Kidney epithelial cell (primary cell): ENCODE measurements at places on chromosomes 6 and 20.

GRCh38 chr20:51451484-51451883 is 91.0 kb downstream of the NFATC2 start:
- DNase-seq = no peak

GRCh38 chr6:156910938-156911337 is 133.8 kb downstream of the ARID1B start:
- DNase-seq = no peak

DNA sequence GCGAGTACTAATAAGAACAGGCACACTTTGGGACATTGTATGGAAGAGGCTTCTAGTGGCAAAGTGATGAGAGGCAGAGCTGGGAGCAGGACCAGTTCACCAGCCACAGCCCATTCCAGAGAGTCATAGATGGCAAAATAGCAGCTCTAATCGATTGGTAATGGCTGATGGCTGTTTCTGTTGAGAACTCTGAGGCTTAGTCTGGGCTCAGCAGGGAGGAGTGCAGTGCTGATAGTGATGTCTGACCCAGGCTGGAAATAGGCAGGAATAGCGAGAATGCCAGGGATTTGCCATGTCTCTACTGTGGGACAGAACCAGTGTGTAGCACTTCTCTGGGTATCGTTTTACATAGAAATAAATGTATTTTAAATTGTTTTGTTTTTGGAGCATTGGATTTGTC is 620.0 kb upstream of the FLRT3 start:
- DNase-seq = no peak

DNA sequence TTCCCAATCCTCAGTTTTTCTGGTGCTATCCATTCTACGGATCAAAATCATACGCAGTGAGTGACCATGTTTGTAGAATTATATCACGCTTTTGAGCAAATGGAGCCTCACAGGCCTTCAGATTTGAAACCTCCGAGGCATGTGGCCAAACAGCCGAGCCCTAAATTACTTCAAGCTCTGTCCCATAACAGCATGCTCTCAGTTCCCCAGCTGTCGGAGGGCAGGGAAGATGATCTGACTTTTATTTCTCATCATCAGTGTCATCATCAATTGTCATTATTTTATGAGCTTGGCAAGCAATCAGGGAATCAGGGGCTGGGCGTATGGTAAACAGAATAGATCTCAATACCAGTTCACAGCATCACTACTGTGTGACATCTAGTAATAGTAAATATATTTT is 73.2 kb downstream of the PSMG4 start:
- no peak for DNase-seq

DNA sequence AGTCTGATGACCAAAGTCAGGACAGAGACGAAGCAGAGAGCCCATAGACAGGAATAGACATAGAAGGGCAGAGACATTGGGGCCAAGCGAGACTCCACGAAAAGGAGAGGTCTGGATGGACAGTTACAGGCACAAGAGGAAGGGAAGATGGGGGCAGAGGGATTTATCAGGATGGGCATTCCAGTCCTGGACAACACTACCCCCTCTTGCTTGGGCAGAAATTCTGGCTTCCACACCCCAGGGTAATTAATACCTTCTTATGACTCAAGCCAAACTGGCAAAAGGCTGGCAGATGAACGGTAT is 82.2 kb upstream of the MAFB start:
- no peak for DNase-seq

- DNase-seq = no peak
These were observed 32.1 kb downstream of the FAM83B start for GRCh38 chr6:54878718-54879117.

DNA sequence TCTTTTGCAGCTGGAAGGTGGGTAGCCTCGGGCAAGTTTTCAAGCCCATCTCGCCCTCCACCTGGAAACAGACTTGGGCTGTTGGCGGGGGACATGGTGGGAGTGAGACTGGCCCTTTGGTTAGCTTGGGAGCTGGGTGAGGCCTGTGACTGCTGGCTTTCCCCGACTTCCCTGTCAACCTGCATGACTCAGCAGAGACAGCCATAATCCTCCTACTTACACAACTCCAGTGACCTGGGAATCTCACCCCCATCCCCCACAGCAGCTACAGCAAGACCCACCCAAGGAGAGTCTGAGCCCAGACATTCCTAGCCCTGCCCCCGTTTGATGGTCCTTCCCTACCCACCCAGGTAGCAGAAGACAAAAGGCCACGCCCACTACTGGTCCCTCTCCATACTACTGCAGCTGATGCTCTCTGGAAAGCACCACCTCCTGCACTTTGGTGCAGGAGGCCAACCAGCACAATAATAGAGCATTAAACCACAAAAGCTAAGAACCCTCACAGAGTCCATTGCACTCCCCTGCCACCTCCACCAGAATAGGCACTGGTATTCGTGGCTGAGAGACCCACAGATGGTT is 188.4 kb downstream of the TRDN start:
- no peak for DNase-seq

GRCh38 chr6:52552278-52552643 is 24.6 kb downstream of the TRAM2 start:
- no peak for DNase-seq

DNA sequence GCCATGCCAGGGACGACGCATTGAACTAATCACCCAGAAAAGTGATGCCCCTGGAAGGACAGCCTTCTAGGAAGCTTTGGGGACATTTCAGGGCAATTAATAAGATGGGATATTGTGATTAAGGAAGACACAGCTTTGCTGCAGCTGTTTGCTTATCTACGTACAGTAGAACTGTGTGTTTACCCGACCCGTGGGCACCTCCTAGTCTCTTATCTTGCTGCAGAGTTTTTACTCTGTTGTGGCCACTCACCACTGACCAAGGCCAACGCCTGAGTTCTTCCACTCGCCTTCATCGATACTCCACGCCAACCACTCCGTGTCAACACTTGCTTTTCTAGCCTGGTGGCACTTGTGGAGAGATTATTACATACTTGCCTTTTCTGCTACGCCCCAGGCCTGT is 105.9 kb upstream of the MLN start:
- DNase-seq = no peak

- no peak for DNase-seq
These were observed 203.3 kb downstream of the PREX1 start for GRCh38 chr20:48624315-48625020.

- no peak for DNase-seq
These were observed 87.1 kb upstream of the SALL4 start for GRCh38 chr20:51889466-51889865.

DNA sequence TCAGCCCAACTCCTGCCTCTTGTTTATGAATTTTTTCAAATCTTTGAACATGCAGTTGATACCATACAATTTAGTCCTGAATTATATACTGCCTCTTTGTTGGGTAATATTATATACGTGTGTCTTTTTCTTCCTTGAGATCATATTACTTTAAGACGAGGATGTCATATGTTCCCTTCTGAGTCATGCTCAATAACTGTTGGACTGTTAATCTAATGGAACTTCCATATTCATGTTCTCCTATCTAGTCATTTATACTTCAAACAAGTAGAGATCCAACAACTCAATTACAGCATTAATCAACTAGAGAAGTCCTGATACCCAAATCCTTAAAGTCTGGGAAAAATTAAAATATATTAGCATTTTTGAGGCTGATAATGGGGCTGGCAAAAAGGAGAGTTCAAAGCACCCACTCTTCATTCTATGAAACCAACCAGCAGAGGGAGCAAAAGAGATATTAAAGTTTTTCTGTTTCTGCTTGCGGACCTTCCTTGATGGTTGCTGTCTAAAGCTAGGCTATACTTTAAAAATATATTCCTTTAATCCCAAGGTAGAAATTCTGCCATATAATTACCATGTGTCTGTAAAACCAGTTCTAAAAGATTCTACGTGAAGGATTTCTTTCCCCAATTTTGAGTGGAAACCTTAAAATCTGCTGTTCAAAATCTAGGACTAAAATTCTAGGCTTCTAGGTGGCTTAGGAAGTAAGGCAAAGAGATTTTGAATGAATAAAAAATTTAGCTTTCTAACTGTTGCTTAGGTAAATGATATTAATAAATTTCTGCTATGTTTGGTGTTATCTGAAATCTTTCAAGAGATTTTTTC is 498.9 kb downstream of the BCKDHB start:
- DNase-seq = no peak

GRCh38 chr20:33653900-33654596 is 8.1 kb upstream of the C20orf144 start:
- no peak for DNase-seq

GRCh38 chr6:5085648-5086293 is 630 bp downstream of the PPP1R3G start:
- DNase-seq = no peak

GRCh38 chr20:23663180-23663579 is 25.4 kb upstream of the CST3 start:
- DNase-seq = no peak

DNA sequence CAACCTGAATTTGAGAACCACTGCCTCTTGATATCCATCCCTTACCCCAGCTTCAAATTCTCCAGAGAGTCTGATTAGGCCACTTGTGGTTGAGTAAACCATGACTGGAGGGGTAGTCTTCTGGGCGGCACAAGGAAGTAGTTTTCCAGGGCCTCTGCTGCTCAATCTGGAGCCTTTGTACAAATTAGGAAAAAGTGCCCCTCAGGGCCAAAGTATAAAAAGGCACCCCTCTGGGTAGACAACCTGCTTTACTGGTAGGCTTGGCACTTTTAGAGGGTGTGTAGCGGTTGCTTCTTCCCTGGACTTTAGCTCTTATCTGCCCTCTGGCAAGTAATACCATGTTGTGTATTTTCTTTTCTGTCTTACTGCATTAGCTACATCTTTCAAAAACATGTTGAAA is 32.9 kb upstream of the RPL7L1 start:
- no peak for DNase-seq

DNA sequence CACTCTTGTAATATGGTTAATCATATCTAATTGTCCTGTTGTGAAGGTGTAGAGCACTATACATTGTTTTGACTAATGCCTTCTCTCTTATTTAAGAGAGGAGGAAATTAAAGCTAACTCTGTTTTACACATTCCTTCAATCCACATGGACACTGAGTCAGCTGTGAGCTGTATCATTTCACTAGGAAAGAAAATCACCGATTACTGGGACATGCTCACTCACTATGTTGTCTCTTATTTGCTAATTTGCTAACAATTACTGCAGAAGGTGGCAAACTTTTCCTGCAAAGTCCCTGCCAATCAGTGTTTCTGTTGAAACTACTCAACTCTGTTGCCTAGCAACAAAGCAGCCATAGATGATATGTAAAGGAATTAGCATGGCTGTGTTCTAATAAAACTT is 98.2 kb downstream of the BCAS1 start:
- DNase-seq = no peak
